Body of pancreas (tissue), 4 donors: ENCODE measurements at places on chromosomes 7 and 10.
A peak's percentile ranks its signal among the peaks of the same experiment; 100 is the strongest.

GRCh38 chr7:30633223-30633622 is 38.5 kb downstream of the GARS1 start:
- peak overlapping the region; percentile 40 for H3K27ac ChIP-seq
- peaks cover 10% of the 10 kb centered on the region for H3K36me3 ChIP-seq
- H3K4me3 ChIP-seq: no peak overlapping the region
- DNase-seq: no peak

DNA sequence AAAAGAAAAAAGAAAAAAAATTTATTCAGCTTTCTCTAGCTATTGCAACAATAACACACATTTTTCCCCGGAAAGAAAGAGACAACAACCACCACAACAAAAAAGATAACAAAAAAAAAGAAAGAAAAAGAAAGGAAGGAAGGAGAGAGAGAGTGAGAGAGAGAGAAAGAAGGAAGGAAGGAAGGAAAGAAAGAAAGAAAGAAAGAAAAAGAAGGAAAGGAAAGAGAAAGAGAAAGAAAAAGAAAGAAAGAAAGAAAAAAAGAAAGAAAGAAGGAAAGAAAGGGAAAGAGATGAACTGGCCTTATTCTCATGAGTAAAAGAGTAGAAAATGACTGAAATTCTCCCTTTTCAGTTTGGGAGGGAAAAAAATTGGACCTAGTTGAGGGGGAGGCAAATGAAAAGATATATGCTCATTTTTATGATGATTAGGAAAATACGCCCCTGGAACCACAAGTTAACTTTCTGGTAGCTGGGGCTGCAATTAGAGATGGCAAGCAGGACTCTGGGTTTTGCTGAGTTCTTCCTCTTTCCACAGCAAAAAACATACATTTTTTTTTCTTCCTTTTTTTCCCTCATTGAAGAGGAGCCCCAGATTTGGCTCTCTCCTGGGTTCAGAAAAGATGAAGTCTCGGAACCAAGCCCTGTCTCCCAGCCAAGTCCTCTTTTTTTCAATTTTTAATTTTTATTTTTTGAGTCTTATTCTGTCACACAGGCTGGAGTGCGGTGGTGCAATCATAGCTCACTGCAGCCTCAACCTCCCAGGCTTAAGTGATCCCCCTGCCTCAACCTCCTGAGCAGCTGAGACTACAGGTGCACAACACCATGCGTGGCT is 12.6 kb upstream of the PRDX3 start:
- no peak for DNase-seq
- H3K36me3 ChIP-seq: no peaks in the 10 kb centered on the region
- peak overlapping the region; percentile 69 for H3K27ac ChIP-seq
- H3K4me1 ChIP-seq: peaks cover 17% of the 10 kb centered on the region
- H3K4me3 ChIP-seq: no peak overlapping the region

GRCh38 chr7:134255814-134256213 is 60.9 kb downstream of the SLC35B4 start:
- H3K4me1 ChIP-seq: no peaks in the 10 kb centered on the region
- H3K36me3 ChIP-seq: no peaks in the 10 kb centered on the region

DNA sequence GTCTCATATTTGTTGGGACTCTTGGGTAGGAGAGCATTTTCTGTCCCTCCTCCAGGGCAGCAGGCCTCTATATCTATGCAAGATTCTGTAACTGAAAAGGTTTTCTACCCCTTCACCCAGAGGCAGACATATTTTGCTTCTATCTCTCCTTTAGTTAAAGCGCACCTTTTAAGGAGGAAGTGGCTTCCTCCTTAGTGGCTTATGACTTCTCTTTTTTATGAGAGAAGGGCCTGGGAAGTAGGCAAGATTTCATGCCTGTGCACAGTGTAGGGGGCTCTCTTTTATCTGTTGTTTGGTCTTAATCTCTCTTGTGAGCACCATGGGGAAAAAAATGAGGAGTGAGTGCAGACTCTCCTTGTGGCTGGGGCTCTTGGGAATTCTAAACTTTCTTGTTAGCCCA is 122.1 kb downstream of the LRMDA start:
- no peak overlapping the region for H3K4me3 ChIP-seq
- no peaks in the 10 kb centered on the region for H3K36me3 ChIP-seq
- H3K27ac ChIP-seq: no peak overlapping the region
- H3K4me1 ChIP-seq: no peaks in the 10 kb centered on the region
- no peak for DNase-seq
